ENCODE measurements at places on chromosomes 7 and 10.

DNA sequence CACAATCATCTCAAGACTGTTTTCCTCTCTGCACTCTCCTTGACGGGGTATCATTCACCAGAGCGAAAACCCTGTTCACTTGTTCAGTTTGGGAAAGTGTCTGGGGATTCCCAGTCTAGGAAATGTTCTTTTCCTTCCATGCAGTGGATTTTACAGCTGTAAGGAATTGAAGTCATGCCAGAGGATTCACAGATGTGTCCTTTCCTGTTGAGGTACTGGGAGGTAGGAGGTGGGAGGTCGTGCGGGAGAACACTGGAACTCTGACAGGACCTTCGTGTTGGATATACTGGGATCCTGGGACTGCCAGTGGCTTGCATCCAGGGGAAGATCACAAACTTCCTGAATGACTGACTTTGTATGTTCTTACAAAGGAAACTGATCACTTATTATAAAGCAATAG is 185.5 kb downstream of the BMPER start:
- no peak for DNase-seq

GRCh38 chr10:93300981-93301380 is 181.2 kb downstream of the MYOF start:
- no peak for DNase-seq

DNA sequence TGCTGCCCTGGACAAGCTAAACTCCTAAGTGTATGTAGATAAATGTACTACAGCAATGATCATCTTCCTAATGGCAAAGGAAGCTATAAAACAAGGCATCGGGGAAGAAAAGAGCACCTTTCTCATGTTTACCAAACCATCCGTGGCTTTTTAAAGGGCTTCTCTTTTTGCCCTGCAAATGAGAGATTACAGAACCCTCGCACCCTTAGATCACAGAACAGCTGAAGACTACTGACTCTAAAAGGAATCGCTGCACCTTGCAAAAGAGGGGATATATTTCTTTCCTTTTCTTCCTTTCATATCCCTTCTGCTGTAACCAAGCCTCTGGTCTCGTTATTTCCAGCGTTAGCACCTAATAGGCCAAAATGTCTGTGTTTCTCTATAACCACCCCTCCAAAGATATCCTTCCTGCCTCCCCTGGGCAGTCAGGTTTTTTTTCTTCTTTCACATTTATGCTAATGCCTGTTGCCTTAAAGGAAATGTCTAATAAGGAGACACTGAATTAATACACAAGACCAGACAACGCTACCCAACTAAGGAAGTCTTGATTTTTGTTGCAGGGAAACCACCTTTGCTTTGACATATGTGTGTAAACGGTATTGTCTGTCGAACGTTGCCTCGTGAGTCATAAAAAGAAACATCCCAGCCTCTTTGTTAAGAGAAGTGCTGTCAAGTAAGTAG is 10.5 kb downstream of the ST8SIA6 start:
- DNase-seq = no peak

GRCh38 chr7:44348300-44348699 is 22.9 kb upstream of the CAMK2B start:
- no peak for DNase-seq

- no peak for DNase-seq
Measured at GRCh38 chr7:101664436-101664835, 35.3 kb upstream of the MYL10 start.

- DNase-seq = no peak
Measured at GRCh38 chr10:95559471-95559870, 1.7 kb downstream of the SORBS1 start.

- DNase-seq = no peak
Measured at GRCh38 chr7:39621784-39622411, 1.5 kb upstream of the RALA start.

DNA sequence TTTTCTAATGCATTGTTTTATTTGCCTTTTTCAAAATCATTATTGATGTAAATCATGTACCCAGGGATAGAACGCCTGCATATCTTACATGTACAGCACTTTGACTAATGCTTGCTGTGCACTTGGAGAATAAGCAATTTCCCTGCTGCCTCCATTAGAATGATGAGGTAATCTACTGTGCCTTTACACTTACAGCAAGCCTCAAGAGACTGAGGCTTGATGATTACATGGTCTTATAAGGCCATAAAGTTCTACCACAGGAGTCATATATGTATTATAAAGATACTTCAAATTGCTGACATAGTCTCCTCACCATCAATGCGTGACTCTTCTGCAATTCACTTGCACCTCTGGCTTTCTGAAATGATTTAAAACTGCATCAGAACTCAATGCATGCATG is 328.6 kb upstream of the HGF start:
- DNase-seq = no peak

DNA sequence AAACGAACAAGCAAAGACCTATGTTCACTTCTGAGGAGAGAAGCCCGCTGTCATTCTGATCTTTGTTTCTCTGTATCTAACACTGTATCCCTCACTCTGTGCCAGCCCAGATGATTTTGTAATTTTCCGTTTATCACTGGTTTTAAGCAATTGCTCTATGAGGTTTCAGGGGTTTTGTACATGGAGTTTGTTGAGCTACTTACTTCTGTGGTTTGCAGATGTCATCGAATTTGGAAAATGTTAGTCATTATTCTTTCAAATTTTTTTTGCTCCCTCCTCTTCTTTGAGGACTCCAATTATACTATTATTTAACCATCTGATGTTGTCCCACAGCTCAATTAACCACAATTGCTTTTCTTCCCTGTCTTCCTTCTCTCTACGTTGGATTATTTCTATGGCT is 650.9 kb upstream of the IGFBP3 start:
- no peak for DNase-seq

DNA sequence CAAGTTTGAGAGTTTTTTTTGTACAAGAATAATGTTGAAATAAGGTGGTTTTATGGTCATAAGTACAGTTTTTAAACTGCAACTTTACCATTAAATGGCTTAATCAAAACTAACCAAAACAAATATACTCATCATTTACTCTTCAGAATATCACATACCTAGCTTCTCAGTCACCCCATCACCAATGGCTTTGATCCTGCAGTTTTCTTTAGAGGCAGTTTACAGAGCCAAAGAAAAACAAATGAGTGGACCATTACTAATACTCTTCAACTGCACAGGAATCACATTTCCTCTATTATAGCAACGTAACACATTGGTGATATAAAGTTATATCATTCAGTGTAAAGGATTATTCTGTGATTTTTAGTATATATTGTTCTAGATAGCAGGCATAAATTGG is 576.1 kb upstream of the LRRTM3 start:
- no peak for DNase-seq

DNA sequence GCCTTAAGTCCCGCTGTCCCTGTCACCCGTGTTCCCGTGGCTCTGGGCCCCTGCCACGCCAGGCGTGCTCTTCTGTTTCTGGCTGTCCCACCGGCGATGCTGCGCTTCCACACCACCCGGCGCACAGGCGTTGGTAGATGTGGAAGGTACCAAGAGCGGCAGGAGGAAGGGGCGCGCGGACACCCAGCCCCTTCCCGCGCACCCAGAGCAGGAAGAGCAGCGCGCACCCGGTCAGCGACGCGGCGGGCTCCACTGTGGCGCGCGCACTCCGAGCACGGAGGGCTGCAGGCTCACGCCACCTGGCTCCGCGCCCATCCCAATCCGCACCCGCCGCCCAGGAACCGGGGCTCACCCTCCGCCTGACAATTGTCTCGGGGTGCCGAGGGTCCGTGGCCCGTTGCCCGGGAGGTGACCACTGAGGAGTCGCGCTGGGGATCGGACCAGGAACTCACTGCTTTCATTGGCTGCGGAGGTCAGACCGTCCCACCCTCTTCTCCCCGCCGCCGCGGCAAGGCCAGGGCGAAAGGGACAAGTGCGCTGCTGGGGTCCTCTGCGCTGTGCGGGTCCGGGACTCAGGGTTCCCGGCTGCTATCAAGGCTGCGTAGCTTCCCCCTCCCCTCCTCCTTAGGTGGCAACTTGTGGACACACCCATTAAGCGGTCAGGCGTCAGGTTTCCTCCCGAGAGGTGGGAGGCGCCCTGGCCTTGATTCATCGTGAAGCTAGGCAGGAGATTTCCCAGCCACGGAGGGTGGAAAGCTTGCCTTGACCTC is 121.6 kb upstream of the ZNF92 start:
- DNase-seq = no peak

GRCh38 chr7:101017064-101017777 is 2.7 kb upstream of the MUC17 start:
- no peak for DNase-seq

- no peak for DNase-seq
Measured at GRCh38 chr7:29878081-29878688, 71.9 kb downstream of the WIPF3 start.

DNA sequence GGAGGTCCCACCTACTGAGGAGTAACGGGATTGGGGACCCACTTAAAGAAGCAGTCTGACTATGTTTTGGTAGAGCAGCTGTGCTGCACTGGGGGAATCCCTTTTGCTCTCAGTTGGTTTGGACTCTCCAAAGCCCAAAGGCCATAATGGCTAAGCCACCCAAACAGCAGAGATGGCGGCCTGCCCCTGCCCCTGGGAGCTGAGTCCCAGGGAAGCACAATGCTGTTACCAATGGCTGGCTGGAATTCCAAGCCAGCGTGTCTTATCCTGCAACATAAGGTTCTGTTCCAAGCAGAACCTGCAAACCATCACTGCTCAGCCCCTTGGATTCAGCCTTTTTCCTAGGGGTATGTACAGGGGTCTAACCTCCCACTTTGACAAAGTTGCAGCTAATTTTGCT is 53.7 kb upstream of the GNAT3 start:
- DNase-seq = no peak

- no peak for DNase-seq
Measured at GRCh38 chr10:132132421-132132841, 54.3 kb upstream of the DPYSL4 start.

- DNase-seq = no peak
Measured at GRCh38 chr10:14820010-14820774, 17.6 kb downstream of the CDNF start.

GRCh38 chr10:60123172-60123571 is 216.8 kb upstream of the CCDC6 start:
- no peak for DNase-seq

DNA sequence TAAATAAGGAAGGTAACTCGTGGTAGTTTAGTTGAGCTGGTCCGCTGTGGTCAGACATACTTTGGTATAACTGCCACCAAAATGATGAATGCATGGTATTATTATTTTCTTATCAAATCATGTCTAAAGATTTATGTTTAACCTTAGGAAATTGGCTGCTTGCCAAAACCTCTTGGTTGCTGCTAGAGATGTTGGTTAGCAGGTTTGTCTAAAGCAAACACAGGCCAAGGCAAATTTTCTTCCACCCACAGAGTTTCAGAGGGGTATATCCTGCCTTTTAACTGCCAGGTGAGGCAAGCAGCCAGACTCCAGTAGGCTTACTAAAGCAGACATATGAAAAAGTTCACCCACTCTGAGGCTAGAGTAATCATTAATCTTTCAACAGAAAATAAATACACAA is 101.4 kb downstream of the SEMA3E start:
- no peak for DNase-seq

- no peak for DNase-seq
Measured at GRCh38 chr10:13000431-13000830, 1.1 kb downstream of the CCDC3 start.

DNA sequence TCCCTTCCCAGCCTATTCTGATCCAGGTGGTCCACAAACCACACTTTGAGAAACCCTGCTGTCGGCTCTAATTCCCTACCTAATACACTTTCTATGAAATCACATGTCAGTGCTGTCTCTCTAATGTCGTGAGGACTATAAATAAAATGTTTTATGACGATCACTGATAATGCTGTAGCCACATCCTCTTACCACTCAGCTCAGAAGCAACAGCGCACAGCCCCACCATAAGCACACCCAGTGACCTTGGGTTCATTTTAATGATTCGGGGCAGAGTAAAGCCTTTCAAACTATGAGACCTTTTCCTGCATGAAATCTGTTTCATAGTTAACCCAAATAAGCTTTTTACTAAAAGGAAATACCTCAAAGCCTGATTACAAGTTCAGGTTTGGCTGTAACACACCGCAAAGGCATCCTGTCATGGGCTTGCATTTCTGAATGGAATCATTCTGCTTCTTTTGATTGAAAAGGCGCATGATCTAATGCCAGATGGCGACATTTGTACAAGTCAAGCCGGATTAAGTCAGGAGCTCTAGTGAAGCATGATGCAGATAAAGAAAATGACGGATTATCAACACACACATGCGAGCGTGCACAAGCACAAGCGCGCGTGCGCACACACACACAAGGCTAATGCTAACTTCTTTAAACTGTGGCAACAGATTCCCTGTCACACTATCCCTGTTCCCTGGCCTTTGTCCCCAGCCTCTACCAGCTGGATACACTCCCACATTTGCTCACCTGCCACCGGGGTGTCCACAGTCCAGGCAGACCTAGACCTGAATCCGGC is 180.5 kb upstream of the PDE1C start:
- no peak for DNase-seq

DNA sequence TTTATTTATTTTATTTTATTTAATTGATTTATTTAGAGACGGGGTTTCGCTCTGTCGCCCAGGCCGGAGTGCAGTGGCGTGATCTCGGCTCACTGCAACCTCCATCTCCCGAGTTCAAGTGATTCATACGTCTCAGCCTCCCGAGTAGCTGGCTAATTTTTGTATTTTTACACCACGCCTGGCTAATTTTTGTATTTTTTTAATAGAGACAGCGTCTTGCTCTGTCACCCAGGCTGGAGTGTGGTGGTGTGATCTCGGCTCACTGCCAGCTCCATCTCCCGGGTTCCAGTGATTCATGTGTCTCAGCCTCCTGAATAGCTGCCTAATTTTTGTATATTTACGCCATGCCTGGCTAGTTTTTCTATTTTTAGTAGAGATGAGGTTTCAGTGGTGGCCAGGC is 34.2 kb downstream of the AP5Z1 start:
- no peak for DNase-seq

- DNase-seq = peak; percentile 70
Measured at GRCh38 chr7:156179872-156180390, 367.7 kb upstream of the SHH start.

DNA sequence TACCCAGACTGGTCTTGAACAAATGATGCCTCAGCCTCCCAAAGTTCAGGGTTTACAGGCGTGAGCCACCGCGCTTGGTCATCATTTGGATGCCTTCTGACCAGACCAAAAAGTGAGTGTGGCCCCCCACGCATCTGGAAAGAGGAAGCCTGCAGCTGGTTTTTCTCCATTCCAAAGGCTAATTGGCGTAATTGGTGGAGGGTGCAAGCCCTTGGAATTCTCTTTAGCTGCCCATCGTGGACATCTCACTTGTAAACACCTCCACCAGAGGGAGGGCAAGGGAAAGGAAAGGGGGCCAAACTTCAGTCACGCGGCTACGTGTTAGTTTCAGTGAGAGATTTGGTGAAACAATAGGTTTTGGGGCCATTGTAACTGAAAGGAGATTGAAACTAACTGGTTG is 4.1 kb upstream of the ARHGAP21 start:
- DNase-seq = no peak

GRCh38 chr10:17256051-17256450 is 28.0 kb downstream of the VIM start:
- no peak for DNase-seq
